Liver (tissue), 10 donors: ENCODE measurements at places on chromosomes 7 and 10. TPM values are rescaled to one million over a fixed set of nuclear protein-coding genes. Genes with fewer than 3 reads are reported as not detected.

ZNF488 gene
- polyA plus RNA-seq, result 0.02 TPM

DNA sequence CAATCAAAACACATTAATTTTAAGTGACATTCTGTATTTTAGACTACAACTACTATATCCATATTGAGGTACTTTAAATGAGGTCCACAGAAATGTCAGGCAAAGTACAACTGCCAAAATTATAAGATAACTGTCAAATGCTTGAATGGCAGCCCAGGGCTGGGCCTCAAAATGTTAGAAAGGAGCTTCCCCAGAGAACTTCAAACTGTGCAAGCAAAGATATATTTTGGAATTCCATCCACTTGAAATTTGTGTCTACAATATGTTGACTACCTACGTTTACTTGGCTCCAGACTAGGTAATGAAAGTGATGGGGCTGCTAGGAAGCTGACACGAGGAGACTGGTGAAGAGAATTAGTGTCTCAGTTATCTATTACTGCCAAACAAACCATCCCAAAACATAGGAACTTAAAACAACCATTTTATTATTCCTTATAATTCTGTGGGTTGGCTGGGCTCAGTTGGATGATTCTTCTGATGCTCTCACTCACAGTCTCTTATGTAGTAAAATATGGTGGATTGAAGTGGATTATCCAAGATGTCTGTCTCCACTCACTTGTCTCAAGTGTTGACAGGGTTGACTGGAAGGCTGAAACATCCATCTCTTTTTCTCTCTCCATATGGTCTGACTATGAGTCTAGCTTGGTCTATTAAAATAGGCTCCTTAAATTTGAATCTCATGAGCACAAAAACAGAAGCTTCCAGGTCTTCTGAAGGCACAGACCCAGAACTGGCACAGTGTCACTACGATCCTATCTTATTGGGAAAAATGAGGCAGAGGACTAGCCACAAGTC lies 74.2 kb downstream of the FZD1 start:
- no peak overlapping the region for H3K4me3 ChIP-seq
- no peak for DNase-seq
- H3K4me1 ChIP-seq, result no peaks in the 10 kb centered on the region

DNA sequence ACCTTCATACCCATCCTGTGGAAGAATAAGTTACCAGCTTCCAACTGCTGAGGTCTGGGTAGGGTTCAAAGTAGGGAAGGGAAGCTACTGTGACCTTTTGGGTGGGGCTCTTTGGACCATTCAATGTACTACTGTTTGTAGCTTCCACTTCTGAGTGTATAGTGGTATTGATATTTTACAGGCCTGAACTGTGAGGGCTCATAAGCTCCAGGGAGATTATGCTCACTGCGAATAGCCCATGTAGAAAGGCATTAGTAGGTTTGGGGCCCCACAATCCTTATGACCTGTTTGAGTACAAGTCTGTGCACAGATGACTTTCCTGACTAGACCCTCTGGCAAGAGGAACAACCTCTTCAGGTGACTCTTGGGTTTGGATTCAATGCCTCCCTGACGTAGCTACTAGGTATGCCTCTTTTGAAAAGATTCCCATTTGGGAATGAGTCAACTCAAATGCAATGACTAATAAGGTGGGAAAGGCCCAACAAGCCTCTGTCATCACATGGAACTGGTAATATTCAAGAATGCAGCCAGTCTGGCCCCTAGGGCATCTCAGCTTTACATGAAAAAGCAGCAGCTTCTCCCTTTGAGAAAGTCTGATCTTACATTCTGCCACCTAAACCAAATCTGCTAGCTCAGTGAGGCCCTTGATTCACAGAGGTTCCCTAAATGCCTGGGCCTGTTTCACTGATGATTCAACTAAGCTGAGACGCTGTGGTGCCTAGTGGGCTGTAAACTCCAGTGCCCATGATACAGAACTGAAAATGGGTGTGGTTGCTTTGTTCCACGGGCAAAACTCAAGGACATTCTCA lies 79.8 kb downstream of the ABI1 start:
- no peak overlapping the region for H3K4me3 ChIP-seq
- no peak overlapping the region for H3K27ac ChIP-seq
- no peaks in the 10 kb centered on the region for H3K4me1 ChIP-seq
- H3K36me3 ChIP-seq, result no peaks in the 10 kb centered on the region
- no peak for DNase-seq

GRCh38 chr10:47425813-47426419 lies 41.8 kb upstream of the ZNF488 start:
- no peaks in the 10 kb centered on the region for H3K36me3 ChIP-seq
- no peaks in the 10 kb centered on the region for H3K4me1 ChIP-seq
- H3K4me3 ChIP-seq, result no peak overlapping the region
- H3K27ac ChIP-seq, result no peak overlapping the region
- H3K27me3 ChIP-seq, result no peaks in the 10 kb centered on the region

GRCh38 chr10:77737608-77738007 lies 100.0 kb upstream of the KCNMA1 start:
- no peaks in the 10 kb centered on the region for H3K36me3 ChIP-seq
- H3K4me1 ChIP-seq, result no peaks in the 10 kb centered on the region
- H3K27ac ChIP-seq, result no peak overlapping the region
- H3K4me3 ChIP-seq, result no peak overlapping the region
- no peaks in the 10 kb centered on the region for H3K27me3 ChIP-seq

GRCh38 chr7:27377988-27378387 lies 135.4 kb downstream of the EVX1 start:
- H3K27me3 ChIP-seq, result no peaks in the 10 kb centered on the region
- H3K4me1 ChIP-seq, result no peaks in the 10 kb centered on the region
- no peak for DNase-seq
- H3K27ac ChIP-seq, result no peak overlapping the region
- H3K4me3 ChIP-seq, result no peak overlapping the region
- no peaks in the 10 kb centered on the region for H3K36me3 ChIP-seq

GRCh38 chr10:132186488-132187429 lies at the start of gene DPYSL4:
Gene DPYSL4, plus strand, starts transcription at chr10:132186948. Its CDS starts 116 bp downstream, at chr10:132187064.
- H3K27me3 ChIP-seq, result no peaks in the 10 kb centered on the region
- no peaks in the 10 kb centered on the region for H3K36me3 ChIP-seq
- no peak for DNase-seq

AKR1C4 gene
- 260 TPM for polyA plus RNA-seq

- no peak overlapping the region for H3K27ac ChIP-seq
- H3K4me3 ChIP-seq, result no peak overlapping the region
- DNase-seq, result no peak
- H3K27me3 ChIP-seq, result no peaks in the 10 kb centered on the region
Measured at GRCh38 chr10:132129431-132129830, 57.3 kb upstream of the DPYSL4 start.

DNA sequence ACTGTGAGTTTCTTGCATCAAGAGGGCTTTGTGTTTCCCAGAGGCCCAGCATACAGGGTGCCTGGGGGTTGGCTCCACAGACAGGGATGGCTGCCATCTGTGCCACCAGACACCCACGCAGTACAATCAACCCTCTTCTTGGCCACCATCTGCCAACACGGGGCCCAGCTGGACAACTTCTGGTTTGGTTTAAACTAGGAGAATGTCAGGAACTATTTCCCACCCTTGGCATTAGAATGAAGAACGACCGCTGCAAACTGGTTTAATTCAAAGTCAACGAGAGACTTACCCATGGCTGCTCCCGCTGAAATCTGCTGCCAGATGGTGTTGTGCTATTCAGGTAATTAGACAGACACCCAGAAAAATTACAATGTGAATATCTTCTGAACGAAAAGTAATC lies 27.8 kb downstream of the NMT2 start:
- H3K27me3 ChIP-seq, result no peaks in the 10 kb centered on the region
- H3K27ac ChIP-seq, result no peak overlapping the region
- peaks cover 3% of the 10 kb centered on the region for H3K4me1 ChIP-seq
- peaks cover 3% of the 10 kb centered on the region for H3K36me3 ChIP-seq

DNA sequence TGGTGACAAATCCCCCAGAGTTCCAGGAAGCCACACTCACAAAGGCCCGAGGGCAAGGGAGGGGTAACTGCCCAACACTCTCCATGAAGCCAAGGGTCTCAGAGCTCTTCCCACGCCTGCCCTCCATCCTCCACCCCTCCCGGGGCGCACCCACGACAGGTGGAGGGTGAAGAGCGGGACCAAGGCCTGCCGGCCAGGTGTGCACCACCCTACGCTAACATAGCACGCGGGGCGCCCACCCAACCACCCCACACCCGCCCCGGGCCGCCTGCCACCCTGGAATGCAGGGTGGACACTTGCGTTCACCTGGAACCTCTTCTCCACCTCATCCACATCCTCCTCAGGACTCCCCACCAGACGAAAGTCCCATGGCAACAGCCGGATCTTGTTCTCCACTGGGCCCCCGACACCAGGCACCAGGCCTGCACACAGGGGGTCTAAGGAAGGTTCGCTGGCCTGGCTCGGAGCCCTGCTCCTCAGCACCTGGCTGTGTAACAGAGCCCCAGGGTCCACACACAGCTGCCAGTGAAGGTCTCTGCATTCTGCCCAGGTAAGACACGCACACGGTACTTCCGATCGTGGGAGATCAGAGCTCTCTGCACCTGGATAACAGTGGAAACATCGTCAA lies 32.7 kb downstream of the MAD1L1 start:
- no peak overlapping the region for H3K27ac ChIP-seq
- H3K27me3 ChIP-seq, result no peaks in the 10 kb centered on the region
- peaks cover 6% of the 10 kb centered on the region for H3K36me3 ChIP-seq
- no peak overlapping the region for H3K4me3 ChIP-seq

DNA sequence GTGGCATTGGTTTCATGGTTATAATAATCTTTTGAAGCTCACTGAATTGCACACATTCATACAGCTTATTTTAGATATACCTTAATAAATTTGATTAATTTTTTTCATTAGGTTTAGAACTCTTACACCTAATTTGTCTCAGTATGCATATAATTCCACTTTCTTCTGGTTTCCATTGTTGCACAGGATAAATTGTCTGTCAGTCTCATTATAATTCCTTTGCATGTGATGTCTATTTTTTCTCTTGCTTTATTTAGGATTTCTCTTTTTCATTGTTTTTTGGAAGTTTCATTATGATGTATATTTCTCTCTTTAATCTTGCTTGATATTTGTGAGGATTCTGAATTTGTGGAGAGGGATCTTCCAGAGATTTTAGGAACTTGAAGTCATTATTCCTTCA lies 84.7 kb downstream of the ARL5B start:
- no peaks in the 10 kb centered on the region for H3K36me3 ChIP-seq
- no peaks in the 10 kb centered on the region for H3K4me1 ChIP-seq
- no peak overlapping the region for H3K4me3 ChIP-seq
- no peak for DNase-seq
- H3K27ac ChIP-seq, result no peak overlapping the region

DNA sequence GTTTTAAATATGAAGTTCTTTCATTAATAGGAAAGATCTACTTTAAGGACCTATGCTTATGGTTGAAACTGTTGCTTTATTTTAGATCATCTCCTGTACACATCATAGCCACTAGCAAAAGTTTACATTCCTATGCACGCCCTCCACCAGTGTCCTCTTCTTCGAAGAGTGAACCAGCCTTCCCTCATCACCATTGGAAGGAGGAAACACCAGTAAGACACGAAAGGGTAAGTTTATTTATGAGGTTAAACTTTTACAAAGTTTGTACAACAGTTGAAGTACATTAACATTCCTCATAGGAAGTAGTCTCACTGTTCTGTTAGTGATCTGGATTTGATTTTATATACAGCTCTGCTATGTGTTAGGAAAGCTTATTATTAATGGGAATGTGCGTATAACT lies 16.9 kb downstream of the HBP1 start:
- peaks cover 5% of the 10 kb centered on the region for H3K36me3 ChIP-seq
- no peak for DNase-seq
- H3K4me3 ChIP-seq, result no peak overlapping the region
- no peaks in the 10 kb centered on the region for H3K4me1 ChIP-seq
- H3K27me3 ChIP-seq, result no peaks in the 10 kb centered on the region
- no peak overlapping the region for H3K27ac ChIP-seq

DNA sequence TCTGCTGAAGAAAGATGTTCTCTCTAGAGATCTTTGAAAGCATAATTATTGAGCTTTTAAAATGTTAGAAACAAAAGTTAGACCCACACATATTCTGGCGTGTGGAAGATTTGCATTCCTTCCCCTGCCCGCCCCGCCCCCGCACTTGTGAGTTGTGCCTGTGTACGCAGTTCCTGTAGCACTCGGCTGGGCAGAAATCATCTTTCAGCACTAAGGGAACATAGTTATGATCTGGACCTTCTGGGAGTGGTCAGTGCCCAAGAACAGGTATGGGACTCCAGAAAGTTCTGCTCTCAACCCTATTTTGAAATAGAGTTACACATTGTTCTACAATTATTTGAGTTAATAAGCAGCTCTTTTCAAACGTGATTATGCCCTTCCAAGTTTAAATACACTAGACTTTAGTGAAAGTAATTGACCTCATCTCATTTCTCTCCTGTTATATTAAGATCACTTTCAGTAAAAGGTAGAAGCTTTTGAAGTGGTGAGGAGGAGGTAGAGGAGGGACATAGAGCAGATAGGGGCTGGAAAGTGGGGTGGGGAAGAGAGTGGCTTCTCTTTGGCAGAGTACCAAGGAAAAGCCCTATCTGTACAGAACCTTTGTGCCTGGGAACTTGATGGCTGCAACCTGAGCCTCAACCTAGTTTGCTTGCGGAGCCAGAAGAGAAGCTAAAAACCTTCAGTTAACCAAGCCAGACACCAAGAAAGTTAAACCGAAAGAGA lies 5.7 kb downstream of the BLVRA start:
- H3K27ac ChIP-seq, result no peak overlapping the region
- H3K4me1 ChIP-seq, result peaks cover 4% of the 10 kb centered on the region
- H3K4me3 ChIP-seq, result no peak overlapping the region

DNA sequence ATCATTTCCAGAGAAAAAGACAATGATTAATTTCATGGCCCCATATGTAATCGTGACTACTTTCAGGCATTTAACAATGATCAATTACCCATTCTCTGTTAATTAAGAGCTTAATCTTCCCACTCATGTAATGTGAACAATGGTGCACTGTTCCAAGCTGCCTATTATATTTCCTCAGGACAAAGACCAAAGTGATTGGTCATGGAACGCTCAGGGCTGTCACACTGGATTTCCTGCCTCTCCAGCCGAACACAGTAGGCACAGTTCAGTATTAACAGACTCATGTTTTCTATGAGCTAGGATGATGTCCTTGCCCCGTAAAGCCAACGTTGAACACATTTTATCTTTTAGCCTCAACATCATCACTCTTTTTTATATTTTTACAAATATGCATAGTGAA lies 142.7 kb upstream of the FZD8 start:
- no peaks in the 10 kb centered on the region for H3K27me3 ChIP-seq
- H3K4me3 ChIP-seq, result no peak overlapping the region
- DNase-seq, result no peak

- no peaks in the 10 kb centered on the region for H3K36me3 ChIP-seq
- H3K4me1 ChIP-seq, result no peaks in the 10 kb centered on the region
- no peak overlapping the region for H3K27ac ChIP-seq
Measured at GRCh38 chr10:122474131-122474818, 12.9 kb downstream of the HTRA1 start.

SPDYE8 gene
- polyA plus RNA-seq, result 0.43 TPM

DNA sequence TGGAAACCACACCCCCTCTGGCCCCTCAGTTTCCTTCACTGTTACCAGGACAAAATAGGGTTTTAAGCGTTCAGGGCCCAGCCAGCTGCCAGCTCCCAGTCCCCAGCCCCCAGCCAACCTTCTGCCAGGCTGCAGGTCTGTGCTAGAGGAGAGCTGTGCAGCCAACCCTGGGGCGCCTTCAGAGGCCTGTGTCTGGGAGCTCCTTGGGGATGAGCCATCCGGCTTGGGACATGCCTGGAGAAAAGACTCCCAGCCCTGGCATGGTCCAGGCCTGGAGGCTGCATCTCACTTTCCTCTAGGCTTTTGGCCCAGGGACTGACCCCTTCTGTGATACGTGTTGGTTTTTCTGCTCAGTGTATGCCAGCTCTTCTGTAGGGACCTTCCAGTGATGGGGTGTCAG lies 487.6 kb upstream of the MGMT start:
- H3K4me1 ChIP-seq, result no peaks in the 10 kb centered on the region
- H3K27me3 ChIP-seq, result no peaks in the 10 kb centered on the region
- H3K36me3 ChIP-seq, result no peaks in the 10 kb centered on the region
- no peak for DNase-seq
